ENCODE measurements at places on chromosomes 11 and 22.

DNA sequence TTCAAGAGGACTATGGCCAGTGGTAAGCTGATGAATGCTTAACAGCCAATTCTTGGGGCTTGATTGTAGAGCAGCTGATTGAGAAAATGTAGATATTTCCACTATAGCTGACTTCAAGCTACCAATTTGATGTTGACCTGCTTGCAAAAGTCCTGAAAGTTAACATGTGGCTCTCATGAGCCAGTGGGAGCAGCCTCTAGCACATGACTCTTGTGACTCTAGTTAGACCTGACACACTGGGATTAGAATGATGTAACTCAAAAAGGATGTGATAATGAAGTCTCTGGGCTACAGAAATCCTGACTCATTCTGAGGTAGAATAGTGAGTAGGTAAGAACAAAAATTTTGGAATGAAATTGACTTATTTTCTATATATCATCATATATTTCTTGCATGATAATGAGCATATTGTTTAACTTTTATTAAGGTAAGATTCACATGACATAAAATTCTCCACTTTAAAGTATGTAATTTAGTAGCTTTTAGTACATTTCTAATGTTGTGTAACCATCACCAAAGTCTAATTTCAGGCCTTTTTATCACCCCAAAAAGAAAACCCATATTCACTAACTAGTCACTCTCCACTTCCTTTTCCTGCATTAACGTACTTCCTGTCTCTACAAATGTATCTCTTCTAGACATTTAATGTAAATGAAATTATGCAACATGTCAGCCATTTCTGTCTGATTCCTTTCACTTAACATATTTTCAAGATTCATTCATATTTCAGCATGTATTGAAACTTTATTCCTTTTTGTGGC lies 16.1 kb upstream of the OR52H1 start:
- DNase-seq: no peak

DNA sequence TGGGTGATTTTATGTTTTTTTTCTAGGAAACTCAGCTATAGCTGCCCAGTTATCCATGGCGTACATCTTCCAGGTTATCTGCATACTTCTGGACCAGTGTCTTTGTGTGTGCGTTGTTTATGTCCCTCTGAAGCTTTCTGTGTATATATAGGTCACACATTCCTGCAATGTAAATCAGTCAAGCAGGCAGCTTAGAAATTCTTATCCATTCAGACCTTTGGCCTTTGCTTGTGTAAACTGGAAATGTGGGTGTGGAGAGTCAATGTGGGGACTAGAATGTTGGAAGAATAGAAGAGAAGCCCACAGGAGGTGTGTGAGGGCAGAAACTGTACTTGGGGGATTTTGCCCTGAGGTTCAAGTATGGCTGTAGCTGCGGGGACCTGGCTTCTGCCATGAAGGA lies 51.7 kb downstream of the BARX2 start:
- DNase-seq: no peak

GRCh38 chr11:65468874-65469333 lies 29.9 kb upstream of the MALAT1 start:
- no peak for DNase-seq

- DNase-seq: no peak
These were observed 23.5 kb upstream of the CPT1A start for GRCh38 chr11:68865241-68865640.

DNA sequence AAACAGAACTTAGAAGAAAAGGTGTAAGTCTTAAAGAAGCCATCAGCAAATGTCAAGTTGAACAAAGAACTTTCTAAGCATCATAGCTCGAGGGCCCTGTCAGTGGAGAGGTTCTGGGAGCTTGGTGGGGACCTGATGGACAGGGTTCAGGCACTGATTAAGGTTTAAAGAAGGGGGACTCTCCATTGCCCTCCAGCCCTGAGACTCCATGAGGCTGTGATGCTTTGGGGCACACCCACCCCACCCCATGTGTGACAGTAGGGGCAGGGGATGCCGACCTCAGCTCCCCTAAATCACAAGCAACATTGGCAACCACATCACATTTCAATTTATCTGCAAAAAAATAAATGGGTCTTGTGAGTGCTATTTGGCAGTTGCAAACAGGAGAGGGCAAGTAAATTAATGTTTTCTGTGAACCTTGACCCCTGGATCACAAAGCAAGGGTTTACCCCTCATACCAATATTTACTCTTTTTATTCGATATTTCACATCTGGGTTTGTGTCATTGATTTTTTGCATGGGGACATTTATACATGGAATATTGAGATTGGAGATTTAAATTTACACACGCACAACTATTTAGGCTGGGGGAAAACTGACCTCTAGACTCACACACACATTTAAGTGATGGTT lies 37.1 kb upstream of the ANO1 start:
- peak; percentile 54 for DNase-seq

- DNase-seq: no peak
These were observed 7.2 kb upstream of the TRMT2A start for GRCh38 chr22:20124083-20124787.

- DNase-seq: no peak
These were observed 75.7 kb upstream of the CCDC90B start for GRCh38 chr11:83361831-83362230.

GRCh38 chr22:45891021-45891421 lies 85.9 kb downstream of the WNT7B start:
- no peak for DNase-seq

GRCh38 chr11:109112821-109113280 lies 309.1 kb upstream of the C11orf87 start:
- no peak for DNase-seq

DNA sequence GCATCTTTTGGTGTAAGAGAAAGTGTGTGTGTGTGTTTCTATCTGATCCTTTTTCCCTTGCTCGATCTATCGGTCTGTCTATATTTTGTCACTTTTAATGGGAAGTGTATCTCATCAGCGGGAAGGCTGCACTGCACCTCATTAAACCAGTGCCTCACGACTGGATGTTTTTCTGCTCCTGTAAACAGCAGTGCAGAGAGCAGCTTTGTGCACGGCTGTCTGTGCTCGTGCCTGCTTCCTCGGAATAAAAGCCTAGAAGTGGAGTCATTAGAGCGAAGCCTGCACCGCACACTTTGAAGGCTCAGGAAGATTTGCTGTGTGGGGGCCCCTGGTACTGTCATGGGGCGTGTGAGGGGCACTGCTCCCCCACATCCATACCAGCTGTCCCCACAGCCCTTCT lies 27.0 kb upstream of the PARVG start:
- DNase-seq: no peak

DNA sequence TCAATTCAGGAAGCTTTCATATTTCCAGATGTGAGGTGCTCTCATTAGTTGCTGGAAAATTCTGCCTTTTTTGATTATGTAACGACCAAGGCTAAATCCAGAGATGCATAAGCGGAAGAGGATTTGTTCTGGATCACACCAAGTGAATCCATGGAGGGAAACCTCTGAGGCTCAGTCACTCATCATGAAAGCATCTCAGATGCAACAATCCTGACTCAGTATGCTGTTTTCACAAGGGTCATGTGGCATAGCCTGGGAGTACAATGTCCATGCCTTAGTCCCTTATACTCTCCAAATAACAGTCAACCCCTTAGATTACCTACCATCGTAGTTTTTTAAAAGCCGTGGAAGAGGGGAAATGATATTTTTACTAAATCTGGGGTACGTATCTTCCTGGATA lies 445.6 kb downstream of the NTM start:
- no peak for DNase-seq

- no peak for DNase-seq
These were observed 30.0 kb downstream of the FSHB start for GRCh38 chr11:30260813-30261212.

GRCh38 chr22:20010307-20011122 lies 6.1 kb downstream of the ARVCF start:
- no peak for DNase-seq

GRCh38 chr11:56848141-56848809 lies 99.8 kb upstream of the OR9G4 start:
- DNase-seq: no peak

DNA sequence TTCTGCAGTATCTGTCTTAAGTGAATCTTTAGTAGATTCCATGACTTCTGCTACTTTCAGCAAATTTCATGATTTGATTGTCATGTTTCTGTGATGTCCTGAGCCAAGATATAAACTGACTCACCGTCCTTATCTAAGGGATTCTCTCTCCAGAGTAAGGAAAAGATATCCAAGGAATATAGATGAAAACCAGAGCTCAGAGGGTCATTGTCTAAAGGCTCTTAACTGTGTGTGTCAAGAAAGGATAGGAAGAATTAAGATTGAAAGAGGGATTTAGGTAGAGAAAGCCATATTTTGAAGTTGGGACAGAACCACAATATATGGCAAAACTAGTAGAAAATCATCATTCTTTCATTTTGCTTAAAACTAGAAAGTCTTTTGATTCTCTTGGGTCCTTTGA lies 50.7 kb downstream of the PPME1 start:
- DNase-seq: no peak

- DNase-seq: no peak
These were observed 85.5 kb downstream of the NOX4 start for GRCh38 chr11:89405629-89406028.
